ENCODE measurements at places on chromosomes 5 and 9. TPM values are rescaled to one million over a fixed set of nuclear protein-coding genes. Genes with fewer than 3 reads are reported as not detected.

FBP1 gene
- total RNA-seq = 43.6 TPM

GRCh38 chr5:154860765-154861164, 2.3 kb downstream of the CNOT8 start:
- no peak for DNase-seq

- no peak for DNase-seq
These were observed 156.4 kb upstream of the ADAMTS16 start for GRCh38 chr5:4983701-4984100.

STKLD1 gene
- total RNA-seq = 2.1 TPM

- no peak for DNase-seq
These were observed 163.5 kb downstream of the CD180 start for GRCh38 chr5:67032921-67033664.

GFI1B gene
- total RNA-seq = 0.14 TPM

DNA sequence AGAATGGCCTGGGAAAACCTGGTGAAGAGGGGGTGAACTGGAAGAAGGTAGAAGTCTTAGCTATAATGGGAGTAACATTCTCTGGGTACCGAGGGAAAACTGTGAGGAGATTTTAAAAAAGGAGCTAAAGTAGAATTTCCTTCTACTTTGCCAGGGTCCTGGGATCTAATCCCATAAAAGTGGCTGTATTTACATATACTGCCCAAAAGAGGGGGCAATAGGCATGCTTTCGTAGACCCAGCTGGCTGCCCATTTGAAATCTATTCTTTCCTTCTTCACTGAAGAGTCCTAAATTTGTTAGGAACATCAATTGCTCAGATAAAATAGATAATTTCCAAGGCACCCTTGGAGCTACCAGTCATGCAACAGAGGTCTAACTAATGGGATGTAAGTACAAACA, 159.2 kb downstream of the CDC42SE2 start:
- DNase-seq = no peak

GRCh38 chr9:119227422-119227821, 141.8 kb downstream of the BRINP1 start:
- DNase-seq = no peak

DNA sequence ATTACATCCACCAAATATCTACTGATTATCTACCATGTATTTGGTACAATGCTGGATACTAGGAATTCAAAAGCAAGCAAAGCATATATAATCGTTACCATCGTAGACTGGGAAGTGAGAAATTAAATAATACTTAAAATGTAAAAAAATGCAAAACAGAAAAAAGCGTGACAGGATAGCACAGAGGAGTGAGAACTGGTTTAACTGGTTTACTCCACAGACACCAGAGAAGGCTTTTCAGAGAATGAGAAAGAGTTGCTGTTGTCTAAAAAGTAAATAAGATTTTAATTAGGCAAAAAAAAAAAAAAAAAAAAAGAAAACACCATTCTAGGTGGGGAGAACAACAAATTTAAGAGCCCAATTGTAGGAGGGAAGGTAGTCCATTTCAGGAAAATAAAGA, 657.9 kb upstream of the ST8SIA4 start:
- no peak for DNase-seq

LCN6 gene
- not detected for total RNA-seq

GRCh38 chr9:5425006-5425628, 12.6 kb downstream of the PLGRKT start:
- DNase-seq = no peak

DNA sequence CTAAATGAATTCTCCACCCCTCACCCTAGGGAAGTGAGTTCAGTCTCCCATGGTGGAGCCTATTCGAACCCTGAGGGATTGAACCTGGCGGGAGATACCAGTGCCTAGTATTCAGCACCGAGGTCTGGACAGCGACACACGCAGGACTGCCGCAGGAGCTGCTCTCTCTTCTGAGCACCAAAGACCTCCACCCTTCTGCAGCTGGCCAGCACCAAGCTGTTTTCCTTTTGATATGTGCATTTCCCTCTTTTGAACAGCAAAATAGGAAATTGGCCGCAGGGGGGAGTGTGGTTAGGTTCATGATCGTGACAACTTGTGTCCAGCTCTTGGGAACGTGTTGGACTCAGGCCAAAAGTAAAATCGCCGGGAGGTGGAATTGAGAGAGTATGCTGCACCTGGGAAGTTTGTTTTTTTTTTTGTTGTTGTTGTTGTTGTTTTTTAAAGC, 1.2 kb upstream of the PCSK1 start:
- peak; percentile 67 for DNase-seq

DNA sequence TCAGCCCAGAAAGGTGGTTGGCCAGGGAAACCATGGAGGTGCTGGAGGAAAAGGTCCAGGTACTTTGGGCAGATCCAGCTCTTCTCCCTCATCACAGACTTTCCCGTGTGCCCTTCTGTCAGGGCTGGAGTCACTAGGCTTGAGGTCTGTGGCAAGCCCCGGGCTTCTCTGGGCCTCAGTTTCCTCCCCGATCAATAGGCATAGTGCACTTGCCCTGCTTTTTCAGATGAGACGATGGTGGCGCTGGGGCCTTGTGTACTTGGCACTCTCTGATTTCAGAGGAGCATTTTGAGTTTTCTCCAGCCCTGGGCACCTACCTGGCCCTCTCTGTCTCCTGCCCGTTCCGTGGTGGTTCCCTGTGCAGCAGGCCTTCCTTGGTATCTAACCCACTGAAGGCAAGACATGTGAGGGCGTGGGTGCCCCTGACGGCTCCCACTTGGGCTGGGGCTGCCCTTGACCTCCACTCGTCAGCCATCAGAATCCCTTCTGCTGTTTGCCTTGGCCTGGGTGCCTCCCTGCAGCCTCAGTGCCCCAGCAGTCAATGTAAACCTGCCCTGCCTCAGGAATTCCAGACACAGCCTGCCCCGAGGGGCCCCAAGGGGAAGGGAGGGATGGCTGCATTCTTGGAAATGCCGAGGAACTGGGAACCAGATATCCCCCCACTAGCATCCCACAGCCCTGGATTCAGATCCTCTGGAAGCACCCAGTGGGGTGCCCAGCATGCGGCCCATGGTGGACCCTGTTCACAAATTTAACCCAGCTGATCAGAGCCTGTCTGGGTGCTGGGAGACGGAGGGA, 66.3 kb upstream of the COL5A1 start:
- no peak for DNase-seq

LHX6 gene
- total RNA-seq = 1.2 TPM

DNA sequence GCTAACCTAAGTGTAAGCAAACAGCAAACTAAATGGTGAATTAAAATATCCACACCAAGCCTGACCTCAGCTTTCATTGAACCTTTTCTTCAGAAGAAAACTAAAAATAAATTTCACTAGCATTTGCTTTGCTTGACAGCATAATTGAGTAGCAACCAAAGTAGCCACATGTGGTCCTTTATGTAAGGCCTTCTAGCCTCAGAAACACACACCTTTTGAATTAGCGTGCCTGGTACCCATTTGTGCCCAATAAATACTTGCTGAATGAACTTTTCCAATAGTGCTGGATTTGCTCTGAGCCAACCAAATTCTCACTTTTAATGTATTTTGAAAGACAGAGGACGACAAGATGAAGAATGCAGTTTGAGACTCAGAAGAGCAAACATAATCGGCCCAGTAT, 2.1 kb upstream of the NIPBL start:
- no peak for DNase-seq

DNA sequence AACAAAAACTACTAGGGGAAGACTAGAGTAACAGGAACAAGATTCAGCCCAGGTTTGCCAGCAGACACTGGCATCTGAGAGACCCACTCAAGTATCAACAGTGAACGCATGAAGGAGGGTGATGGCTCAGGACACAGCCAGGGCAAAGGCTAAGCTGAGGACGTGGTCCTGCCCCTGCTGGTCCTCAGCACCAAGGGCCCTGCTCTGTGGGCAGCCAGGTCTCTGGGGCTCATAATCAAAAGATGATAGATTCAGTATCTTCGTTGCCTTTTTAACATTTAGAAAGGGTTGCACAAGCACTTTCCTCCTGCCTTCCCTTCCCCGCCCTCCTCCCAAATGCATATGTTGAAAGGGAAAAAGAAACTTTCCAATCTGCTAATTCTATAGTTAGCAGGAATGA, 31.5 kb downstream of the MACROH2A1 start:
- DNase-seq = no peak

ANKRD55 gene
- 0.42 TPM for total RNA-seq

GRCh38 chr9:129769669-129770068, 16.8 kb upstream of the PTGES start:
- DNase-seq = no peak

DNA sequence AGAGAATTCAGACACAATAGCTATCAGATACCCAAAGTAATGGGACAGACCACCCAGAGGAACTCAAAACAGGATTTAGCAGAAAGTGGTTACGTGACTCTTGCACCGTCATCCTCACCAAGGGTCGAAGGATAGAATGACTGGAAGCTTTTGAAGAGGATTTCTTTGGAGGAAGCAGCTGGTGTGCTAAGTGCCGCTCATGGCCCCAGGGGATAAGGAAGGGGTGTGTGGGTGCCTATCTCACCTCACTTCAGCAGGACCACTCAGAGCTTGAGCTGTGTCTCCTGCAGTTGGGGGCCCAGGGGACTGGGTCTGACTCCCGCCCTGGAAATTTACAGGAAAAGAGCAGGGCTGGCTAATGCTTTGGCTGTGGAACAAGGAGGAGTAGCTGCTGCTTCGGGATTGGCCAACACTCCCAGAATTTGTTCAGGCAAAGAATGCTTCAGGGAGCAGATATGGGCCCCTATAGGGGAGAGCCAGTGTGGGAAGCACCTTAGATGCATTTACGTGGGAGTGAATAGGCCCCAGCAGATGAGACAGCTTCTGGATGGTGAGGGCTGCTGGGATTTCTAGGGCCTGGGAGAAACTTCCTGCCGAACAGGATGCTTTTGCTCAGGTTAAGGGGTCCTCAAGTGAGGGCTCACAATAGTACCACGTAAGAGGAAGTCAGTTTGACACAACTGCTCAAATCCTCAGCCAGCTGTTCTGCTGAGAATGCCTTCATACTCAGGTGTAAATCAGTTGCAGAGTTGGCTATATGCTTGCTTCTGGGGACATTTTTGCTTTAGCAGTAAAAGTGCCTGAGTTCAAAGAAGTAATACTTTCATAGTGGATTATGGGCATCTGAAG, 29.1 kb upstream of the TOMM5 start:
- no peak for DNase-seq

GRCh38 chr5:16431490-16431889, 34.1 kb downstream of the ZNF622 start:
- DNase-seq = no peak

- DNase-seq = no peak
These were observed 18.0 kb downstream of the ORM2 start for GRCh38 chr9:114347675-114348074.

HTR4 gene
- total RNA-seq = 0.83 TPM

CORO2A gene
- 1.8 TPM for total RNA-seq

GRCh38 chr5:124754206-124754927, 7.9 kb upstream of the ZNF608 start:
- DNase-seq = no peak

- DNase-seq = no peak
These were observed 80.0 kb upstream of the TGFBR1 start for GRCh38 chr9:99024959-99025358.

DNA sequence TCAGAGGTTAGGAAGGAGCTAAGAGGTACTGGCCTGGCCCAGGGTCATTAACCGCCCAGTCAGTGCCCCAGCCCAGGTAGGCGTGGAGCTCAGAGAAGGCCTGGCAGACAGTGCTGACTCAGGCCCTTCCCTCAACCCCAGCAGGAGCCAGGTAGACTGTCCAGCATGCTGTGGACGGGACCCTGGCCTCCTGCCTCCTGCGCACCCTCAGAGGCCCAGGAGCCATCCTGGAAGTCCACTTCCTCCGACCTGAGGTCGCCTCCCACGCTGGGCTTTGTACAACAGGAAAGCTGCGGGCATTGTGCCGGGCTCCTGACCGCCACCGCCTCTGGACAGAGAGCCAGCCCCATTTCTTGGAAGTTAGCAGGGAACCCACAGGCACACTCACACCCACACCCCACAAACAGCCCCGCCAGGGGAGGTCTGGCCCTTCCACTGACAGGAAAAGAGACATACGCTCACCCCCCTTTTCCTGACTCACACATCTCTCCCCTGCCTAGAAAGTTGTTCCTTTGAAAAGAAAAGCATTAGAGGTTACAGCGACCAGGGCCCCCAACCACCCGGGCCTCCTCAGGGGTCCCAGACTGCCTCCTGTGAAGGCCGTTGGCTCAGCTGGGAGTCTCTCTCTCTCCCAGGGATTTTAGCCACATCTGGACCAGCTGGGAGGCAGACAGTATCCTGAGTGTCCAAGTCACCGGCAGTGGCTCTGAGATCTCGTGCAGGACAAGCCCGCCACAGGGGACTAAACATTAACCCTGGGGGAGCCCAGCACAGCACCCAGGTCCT, 7.7 kb downstream of the RALGDS start:
- peak; percentile 78 for DNase-seq

DNA sequence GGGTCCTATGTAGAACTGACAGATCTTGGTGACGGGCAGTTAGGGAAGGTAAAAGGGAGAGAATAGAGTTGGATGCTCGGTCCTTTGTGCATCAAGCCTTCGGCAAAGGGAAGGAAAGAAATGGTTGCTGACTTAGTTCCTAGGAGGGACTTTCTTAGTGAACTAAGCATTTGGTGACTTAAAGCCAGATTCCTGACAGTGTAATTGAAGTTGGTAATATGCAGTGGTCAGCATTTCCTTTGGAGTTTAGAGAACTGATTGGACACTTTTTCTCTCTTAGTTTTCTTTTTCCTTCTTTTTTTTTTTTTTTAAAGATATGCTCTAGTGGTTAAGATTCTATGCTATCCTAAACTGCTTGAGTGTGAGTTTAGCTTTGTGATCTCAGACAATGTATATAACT, 2.3 kb downstream of the CLTA start:
- DNase-seq = no peak

CIZ1 gene
- 112 TPM for total RNA-seq

- DNase-seq = no peak
These were observed 124.4 kb upstream of the COL5A1 start for GRCh38 chr9:134517069-134517680.

FYB1 gene
- total RNA-seq = 15.8 TPM

GRCh38 chr5:148383564-148384379, at the start of gene FBXO38:
Gene FBXO38, plus strand, starts transcription at chr5:148383958. Its CDS starts 10,819 bp downstream, at chr5:148394777.
- DNase-seq = peak; percentile 97

DNA sequence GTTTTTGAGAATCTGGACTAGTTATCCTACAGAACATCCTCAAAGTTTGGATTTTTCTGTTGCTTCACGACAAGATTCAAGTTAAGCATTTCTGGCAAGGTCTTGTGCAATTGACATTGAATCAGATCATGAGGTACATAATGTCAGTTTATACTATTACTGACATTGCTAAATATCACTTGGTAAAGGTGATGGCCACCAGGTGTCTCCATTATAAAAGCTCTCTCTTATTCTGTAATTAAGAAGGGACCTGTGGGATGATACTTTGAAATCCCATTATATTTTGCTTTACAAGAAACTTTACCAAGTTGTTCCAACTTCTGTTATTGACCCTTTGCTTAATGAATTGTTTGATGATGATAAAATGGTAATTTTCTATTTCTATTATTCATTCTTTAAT, 131.0 kb upstream of the ASTN2 start:
- no peak for DNase-seq

- no peak for DNase-seq
These were observed 15.7 kb downstream of the NUDT12 start for GRCh38 chr5:103546858-103547257.

DNA sequence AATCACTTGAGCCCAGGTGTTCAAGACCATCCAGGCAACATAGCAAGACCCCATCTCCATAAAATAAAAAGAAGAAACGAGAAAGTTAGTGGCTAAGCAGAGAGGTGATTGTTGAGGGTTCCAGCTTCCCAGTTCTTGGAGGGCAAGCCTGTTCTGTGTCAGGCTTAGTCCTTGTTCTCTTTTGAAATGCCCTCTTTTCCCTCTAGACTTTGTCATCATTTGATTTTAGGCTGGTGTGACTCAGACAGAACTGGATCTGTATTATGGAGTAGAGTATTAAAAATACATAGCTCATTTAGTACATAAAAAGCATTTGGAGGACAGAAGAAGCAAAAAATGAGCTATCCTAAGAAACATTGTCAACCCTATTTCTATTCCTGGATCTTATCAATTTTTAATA, 159.4 kb downstream of the CD180 start:
- no peak for DNase-seq
